ENCODE measurements at places on chromosomes 11 and 22.

- DNase-seq, result peak; percentile 41
Measured at GRCh38 chr11:62461740-62462507, 43.1 kb downstream of the SCGB1A1 start.

DNA sequence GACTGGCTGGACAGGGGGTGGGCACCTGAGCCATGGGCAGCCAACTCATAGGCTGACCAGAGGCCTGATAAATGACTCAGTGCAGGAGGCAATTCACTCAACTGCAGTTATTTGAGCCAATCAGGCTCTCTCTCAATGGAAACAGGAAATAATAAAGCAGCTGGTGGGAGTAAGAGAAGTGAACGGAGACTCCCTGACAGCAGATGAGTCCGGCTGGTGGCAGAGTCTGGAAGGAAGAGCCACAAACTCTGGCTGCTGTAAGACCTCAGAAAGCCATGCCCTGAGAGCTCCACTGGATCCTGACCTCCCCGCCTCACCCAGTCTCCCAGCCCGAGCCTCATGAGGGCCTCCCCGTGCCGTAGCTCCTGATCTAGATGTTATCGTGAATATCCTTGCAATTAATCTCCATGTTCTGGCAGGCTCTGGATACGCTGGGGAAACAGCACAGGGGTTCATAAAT, 69.8 kb downstream of the TRIM29 start:
- DNase-seq, result peak; percentile 43

DNA sequence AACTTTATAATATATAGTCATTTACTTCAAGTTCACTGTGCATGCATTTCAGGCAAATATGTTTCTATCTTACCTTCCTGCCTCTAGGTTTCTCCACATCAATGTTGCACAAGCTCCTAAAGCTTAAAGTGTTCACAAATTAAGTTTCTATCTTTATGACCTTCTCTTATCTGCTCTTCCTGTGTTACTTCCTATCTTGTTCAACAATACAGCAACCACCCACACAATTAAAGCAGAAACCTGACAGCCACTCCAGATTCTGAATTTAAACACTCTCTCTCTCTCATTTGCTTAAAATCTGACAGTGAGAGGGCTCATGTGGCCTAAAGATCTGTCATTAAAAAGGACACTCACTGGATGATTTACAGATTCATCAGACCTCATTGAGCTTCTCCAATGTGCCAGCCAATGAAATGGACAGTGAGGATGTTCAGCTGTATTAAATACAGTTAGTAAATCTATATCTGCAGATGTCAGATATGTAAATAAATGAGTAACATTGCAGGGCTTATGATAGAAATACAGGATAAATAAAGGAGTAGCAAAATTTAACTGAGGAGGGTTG, 10.9 kb downstream of the PDGFD start:
- DNase-seq, result peak; percentile 7

DNA sequence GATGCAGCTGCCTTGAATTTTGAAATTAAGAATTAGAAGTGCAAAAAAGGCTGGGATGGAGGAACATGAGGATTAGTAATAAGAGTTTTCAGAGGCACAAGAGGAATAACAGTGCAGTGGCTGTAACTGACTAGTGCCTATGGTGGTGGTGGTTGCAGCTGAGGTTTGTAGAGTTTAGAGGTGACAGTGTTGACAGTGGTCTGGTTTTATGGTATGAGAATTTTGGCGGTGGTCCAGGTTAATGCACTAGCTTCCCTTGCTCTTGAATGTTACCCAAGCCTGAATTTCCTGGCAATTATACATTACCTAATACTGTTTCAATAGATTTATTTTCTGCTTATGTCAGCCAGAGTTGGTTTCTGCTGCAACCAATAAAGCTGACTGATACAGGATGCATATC, 112.8 kb upstream of the C11orf87 start:
- no peak for DNase-seq

GRCh38 chr22:28112548-28113043, 193.5 kb upstream of the PITPNB start:
- peak; percentile 42 for DNase-seq
